Naive thymus-derived CD4-positive, alpha-beta T cell (primary cell): ENCODE measurements at places on chromosomes 12 and 14. TPM values are rescaled to one million over a fixed set of nuclear protein-coding genes. Genes with fewer than 3 reads are reported as not detected.

Gene POTEG
- total RNA-seq, result not detected

Gene SLC17A8
- total RNA-seq, result not detected

Gene GARIN6
- not detected for total RNA-seq

Gene CEP128
- total RNA-seq, result 14.3 TPM

Gene ABCC9
- not detected for total RNA-seq

Gene ACOT6
- not detected for total RNA-seq

Gene TOMM20L
- not detected for total RNA-seq

Gene CCDC198
- not detected for total RNA-seq

Gene B3GNT4
- not detected for total RNA-seq

Gene KRT6B
- total RNA-seq, result not detected in 2 replicates

Gene LPAR5
- total RNA-seq, result 8.3 TPM

Gene TIGAR
- 15.8 TPM for total RNA-seq

Gene OTX2
- total RNA-seq, result not detected

Gene WSB2
- 52.2 and 52.4 TPM in 2 replicates for total RNA-seq

Gene SMAGP
- total RNA-seq, result 7.4 TPM

Gene SLC39A2
- 0.81 TPM for total RNA-seq

Gene ARHGDIB
- 776 TPM for total RNA-seq

Gene GLIPR1L1
- not detected for total RNA-seq

Gene FAM90A1
- 0.15 TPM in 1 of 2 replicates, not detected in the other for total RNA-seq
